NCI-H146 (cell line): ENCODE measurements at places on chromosomes 2 and 18.

DNA sequence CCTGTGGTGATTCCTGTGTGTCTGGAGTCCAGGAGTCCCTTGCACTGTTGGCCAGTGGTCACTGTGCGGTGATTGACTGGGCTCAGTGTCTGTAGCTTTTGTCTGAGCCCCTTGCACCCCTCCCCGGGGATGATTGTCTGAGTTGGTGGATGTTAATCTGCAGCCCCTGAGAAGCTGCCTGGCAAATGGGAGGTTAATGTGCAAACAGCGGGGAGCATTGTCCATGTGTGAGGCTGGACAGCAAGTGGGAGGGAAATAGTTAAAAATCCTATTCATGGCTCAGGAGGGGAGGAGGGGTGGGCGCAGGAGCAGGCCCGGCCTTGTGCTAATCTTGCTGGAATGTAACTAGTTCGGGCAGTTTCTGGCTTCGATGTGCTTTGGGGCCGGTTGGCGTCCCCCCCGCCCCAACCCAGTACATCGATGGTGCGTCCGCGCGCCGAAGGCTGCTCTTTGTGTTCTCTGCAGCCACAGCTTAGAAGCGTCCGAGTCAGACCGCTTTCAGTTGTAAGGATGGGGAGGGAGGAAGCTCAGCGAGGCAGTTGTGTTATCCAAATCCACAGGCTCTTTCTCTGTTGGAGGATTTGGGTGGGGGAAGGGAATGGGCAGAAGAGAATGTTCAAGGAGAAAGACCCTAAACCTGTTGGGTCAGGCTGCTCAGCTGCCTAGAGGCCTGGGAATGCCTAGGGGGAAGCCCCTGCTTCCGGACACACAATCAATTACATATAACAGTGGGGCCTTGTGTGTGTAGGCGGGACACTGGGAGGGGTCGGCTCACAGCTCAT, 71.8 kb downstream of the TGOLN2 start:
- DNase-seq = no peak

- no peak for DNase-seq
Observed at GRCh38 chr2:238643400-238643907, 204.4 kb upstream of the TWIST2 start.

DNA sequence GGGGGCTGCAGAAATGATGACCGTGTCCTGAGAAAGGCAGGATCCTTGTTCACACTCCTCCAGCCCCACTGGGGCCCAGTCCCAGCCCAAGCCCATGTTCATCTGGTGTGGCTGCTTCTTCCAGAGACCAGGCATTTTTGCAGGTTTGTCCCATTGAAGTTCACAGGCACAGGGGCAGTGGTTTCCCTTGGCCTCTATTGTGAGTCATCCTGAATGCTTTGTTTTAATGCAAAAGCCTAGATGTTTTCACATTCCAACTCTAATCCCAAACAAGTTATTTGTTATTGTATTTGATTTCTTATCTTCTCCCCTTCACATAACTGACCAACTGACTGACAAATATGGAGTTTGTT, 426.4 kb upstream of the ID2 start:
- no peak for DNase-seq

DNA sequence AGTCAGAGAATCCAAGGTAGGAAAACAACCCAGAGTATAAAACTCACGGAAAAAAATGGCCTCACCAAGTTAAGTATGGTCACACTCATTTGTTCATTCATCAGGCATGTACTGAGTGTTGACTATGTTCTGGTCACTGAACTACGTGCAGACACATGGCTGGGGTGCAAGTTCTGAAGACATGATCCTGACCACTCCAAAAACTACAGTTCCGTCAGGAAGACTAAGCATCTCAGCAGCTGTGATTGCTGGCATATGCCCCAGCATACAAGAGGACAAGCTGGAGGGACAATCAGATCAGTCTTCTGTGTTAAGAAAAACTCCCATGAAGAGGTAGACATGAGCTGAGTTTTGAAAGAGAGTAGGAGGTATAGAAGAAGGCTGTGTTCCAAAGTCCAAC, 72.8 kb downstream of the TCF4 start:
- no peak for DNase-seq

GRCh38 chr2:4300616-4301015, 597.2 kb downstream of the DCDC2C start:
- no peak for DNase-seq

GRCh38 chr2:83072767-83073166, 1386.3 kb downstream of the SUCLG1 start:
- no peak for DNase-seq
